ENCODE measurements at places on chromosomes 12 and 14.

GRCh38 chr14:104296388-104297312 lies 158.3 kb downstream of the KIF26A start:
- no peak for DNase-seq

GRCh38 chr14:65433157-65433556 lies 20.6 kb downstream of the FUT8 start:
- DNase-seq: no peak

DNA sequence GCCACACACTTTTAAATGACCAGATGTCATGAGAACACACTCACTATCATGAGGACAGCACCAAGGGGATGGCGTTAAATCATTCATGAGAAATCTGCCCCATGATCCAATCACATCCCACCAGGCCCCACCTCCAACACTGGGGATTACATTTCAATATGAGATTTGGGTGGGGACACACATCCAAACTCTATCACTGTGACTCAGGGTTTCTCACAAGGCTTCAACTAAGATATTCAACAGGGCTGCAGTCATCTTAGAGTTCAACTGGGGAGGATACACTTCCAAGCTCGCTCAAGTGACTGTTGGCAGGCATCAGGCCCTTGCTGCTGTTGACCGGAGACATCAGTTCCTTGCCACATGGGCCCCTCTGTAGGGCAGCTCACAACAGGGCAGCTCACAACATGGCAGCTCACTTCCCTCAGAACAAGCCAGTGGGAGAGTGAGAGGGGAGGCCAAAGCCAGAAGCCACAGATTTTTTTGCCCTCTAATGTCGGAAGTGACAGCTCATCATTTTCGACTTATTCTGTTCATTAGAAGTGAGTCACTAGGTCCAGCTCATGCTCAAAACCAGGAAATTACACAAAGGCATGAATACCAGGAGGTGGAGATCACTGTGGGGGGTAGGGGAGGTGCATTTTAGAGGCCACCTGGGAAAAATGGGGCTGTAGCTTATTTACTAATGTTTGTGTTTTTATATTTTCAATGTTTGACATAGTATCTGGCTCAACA lies 50.8 kb upstream of the PTHLH start:
- no peak for DNase-seq

- DNase-seq: no peak
Observed at GRCh38 chr12:31325524-31325875, 450 bp downstream of the SINHCAF start.

DNA sequence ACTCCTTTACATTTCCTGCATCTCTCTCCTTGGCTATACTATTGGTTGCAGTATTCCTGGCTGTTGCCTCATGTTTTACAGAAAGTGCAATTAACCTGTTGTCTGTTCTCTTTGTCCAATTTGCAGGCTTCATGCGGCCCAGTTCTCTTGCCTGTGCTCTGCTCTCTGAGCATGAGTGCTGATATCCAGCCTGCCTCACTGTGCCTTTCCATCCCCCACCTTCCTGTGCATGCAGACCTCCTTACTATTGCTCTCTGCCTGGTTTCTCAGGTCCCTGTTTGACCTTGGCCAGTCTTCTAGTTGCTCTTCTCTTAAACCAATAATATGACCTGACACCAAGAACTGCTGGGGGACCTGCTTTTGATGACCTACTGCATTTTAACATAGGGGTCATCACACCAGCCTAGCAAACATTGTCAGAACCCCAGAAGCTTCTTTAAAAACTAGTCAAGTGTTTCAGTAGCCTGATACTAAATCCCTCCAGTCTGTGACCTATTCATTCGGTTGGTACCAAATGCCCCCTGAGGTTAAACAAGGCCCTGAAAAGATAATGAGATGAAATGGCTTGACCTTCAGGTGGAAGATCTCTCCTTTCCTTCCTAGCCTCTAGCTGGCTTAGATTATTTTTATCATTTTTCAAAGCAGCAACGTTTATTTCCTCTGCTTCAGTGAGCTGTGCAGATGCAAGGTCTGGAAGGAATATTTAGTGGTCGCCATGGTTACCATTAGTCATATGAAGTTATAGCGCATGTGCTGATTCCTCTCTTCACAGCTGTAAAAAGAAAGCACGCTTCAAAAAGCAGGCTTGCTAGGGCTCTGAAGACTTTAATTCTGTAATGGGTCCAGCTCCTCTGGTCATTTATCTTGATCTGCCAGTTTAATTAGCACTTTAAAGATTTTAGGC lies 216.5 kb downstream of the PHLDA1 start:
- no peak for DNase-seq

DNA sequence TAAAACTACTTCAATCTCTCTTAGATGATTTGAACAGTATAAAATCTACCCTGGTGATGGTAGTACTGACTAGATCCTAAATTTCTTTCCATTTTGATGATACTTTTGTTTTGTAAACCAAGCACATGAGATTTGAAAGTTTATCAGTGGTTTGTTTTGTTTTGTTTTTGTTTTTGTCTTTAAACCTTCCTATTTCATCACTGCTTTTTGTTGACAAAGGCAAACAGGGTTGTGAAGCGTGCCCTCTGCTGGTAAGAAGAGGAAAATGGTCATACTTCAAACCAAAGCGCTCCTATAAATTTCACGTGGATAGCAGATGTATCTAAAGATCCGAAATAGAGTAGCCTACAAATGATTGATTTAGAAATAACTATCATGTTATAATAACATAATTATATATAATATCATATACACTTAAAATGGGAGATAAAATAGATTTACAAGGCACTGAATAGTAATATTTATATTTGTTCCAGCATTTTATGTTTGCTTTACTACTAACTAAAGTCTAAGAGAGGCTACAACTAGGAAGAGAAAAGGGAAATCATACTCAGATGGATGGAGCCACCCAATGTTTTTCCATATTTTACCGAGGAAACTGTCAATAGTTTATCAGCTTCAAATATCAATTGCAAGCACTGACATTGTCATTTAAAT lies 254.0 kb upstream of the USP15 start:
- DNase-seq: peak; percentile 32

All from HEK293T (cell line).